ENCODE measurements at places on chromosomes 2 and 18. TPM values are rescaled to one million over a fixed set of nuclear protein-coding genes. Genes with fewer than 3 reads are reported as not detected.

SCYGR4 gene
- not detected for total RNA-seq

TRPM8 gene
- total RNA-seq = not detected

SLC4A3 gene
- 0.36 TPM for total RNA-seq

EFHD1 gene
- total RNA-seq = 4.3 TPM

- DNase-seq = no peak
- H3K27ac ChIP-seq = no peak overlapping the region
- no peaks in the 10 kb centered on the region for H3K4me1 ChIP-seq
- no peaks in the 10 kb centered on the region for H3K27me3 ChIP-seq
- no peaks in the 10 kb centered on the region for H3K36me3 ChIP-seq
Measured at GRCh38 chr2:35033748-35034147, 1321.8 kb upstream of the CRIM1 start.

DNA sequence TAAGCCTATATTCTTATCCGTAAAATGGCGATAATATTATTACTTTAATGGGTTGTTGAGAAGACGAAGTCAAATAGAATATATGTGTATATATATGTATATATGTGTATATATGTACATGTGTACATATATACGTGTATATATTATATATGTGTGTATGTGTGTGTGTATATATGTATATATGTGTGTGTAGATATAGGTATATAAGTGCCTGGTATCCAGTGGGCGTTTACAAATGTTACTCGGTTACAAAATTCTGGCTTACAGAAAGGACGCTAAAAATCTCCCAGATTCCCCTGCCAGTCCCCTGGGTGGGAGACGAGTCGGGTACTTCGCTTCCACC, 295 bp upstream of the MTX2 start:
- no peak for DNase-seq
- H3K36me3 ChIP-seq = peaks cover 4% of the 10 kb centered on the region
- peak overlapping the region; percentile 97 for H3K4me3 ChIP-seq
- H3K27me3 ChIP-seq = no peaks in the 10 kb centered on the region

DNA sequence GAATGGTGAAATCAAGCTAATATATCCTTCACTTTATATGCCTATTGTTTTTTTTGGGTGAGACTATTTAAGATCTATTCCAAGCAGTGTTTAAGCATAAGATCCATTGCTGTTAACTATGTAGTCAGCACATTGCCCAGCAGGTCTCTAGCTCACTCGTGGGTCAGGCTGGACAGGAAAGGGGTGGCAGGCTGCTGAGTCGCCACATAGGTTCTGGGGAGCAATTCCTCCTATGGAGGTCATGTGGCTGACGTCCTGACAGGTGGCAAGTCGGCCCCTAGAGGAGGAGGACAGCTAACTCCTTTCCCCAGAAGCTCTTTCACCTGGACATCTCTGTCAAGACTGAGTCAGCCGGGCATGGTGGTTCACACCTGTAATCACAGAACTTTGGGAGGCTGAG, 13.9 kb upstream of the RAB31 start:
- no peaks in the 10 kb centered on the region for H3K27me3 ChIP-seq
- no peak overlapping the region for H3K27ac ChIP-seq
- H3K36me3 ChIP-seq = no peaks in the 10 kb centered on the region

- peaks cover 59% of the 10 kb centered on the region for H3K36me3 ChIP-seq
- H3K27ac ChIP-seq = peak overlapping the region; percentile 90
- H3K4me3 ChIP-seq = no peak overlapping the region
- DNase-seq = peak; percentile 57
- H3K4me1 ChIP-seq = peaks cover 48% of the 10 kb centered on the region
- H3K27me3 ChIP-seq = no peaks in the 10 kb centered on the region
Measured at GRCh38 chr2:47023332-47023731, 107.7 kb upstream of the MCFD2 start.

- H3K36me3 ChIP-seq = peaks cover 6% of the 10 kb centered on the region
- no peaks in the 10 kb centered on the region for H3K27me3 ChIP-seq
- no peak overlapping the region for H3K27ac ChIP-seq
Measured at GRCh38 chr18:77042583-77042982, 90.0 kb downstream of the MBP start.
